ENCODE measurements at places on chromosomes 4 and X.

DNA sequence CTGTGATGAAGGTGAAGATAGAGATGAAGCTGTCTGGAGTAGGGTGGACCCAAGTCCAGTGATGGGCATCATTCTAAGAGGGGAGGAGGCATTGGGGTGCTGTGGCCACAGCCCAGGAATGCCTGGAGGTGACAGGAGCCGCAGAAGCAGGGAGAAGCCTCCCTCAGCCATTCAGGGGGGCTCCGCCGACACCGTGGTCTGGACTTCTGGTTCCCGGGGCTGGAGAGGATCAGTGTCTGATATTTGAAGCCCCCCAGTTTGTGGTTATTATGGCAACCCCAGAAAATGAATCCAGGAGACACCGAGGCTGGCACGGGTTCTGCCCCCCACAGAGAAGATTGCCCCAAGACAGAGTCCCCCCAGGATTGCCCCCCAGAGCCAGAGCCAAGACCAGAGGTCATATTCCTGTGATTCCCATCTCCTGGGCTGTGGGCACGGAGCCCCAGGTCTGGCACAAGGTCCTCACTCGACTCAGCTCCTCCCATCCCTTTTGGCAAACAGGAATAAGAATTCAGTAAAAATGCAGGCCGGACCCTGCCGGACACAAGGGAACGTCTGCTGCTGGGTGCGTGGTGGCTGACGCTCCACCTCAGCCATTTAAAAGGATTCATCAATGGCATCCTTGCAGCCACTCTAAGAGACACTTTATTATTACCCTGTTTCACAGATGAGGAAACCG, 116.6 kb downstream of the CPZ start:
- DNase-seq = no peak

DNA sequence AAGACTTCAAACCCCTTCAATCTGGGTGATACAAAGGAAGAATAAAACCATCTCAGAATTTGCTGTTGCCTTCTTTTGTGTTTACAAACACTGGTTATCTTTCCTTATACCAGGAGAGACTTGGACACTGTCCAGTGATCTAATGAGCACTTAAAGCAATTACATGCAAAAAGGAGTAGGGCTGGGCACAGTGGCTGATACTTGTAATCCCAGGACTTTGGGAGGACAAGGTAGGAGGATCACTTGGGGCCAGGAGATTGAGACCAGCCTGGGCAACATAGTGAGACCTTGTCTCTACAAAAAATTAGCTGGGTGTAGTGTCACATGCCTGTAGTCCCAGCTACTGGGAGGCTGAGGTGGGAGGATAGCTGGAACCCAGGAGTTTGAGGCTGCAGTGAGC, 95.7 kb upstream of the DRD5 start:
- no peak for DNase-seq

DNA sequence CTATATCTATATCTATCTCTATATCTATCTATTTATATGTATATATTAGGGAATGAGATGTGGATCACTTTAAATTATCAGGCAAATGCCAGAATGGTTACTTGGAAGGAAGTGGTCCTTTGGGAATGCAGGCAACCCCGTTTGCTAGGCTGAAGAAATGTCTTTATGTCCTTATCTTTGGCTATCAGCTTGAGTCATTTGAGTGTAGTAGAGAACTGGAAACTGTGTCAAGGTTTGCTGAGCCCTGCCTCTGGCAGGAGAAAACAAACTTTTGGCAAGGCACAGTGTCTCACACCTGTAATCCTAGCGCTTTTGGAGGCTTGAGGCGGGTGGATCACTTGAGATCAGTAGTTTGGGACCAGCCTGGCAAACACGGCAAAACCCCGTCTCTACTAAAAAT, 167.3 kb downstream of the ACTRT1 start:
- DNase-seq = no peak

DNA sequence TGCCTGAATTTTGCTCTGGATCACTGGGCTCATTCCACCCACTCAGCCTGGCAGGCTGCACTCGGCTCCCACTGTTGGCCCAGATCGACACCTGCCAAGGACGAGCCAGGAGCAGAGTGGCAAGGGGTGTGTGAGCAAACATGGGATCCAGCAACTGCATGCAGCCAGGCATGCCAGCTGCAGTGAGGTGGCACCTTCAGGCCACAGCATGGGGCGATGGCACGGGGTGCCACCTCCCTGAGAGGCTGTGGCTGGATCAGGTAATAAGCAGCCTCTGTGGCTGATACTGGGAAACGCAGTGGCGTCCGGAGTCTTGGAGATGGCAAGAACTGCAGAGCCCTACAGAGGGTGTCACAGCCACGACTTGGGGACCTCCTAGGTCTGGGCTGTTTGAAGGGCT, 244.5 kb upstream of the FSTL5 start:
- no peak for DNase-seq

DNA sequence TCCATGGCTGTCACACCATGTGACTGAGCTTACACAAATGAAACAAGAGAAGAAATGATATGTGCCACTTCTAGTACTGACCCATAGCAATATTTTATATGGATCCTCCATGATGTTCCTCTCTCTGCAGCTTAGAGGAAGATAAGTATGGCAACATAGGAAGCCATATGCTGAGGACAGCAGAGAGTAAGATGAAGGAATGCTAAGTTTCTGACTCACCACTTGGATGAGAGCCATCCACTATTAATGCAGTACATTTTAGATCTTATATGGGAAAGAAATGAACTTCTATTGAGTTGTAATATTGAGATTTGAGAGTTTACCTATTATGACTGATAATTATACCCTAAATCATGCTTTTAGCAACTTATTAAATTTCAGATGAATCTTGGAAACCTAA, 386.9 kb upstream of the MAOA start:
- no peak for DNase-seq

DNA sequence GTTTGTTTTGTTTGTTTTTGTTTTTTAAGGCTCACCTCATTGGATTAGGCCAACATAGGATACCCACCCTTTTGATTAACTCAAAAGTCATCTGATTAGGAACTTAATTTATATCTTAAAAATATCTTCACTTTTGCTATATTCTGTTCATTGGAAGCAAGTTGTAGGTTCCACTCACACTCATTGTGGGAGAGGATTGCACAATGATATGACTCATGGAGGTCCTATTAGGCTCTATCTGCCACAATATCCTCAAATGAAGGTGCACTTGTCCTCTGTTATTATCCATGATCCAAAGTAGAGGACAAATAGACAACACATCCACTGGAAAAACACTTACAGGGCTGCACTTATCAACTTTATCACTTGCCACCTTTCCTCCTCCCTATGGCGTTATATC, 60.5 kb upstream of the ADAMTS3 start:
- no peak for DNase-seq

- no peak for DNase-seq
Measured at GRCh38 chr4:154433543-154433942, 58.1 kb downstream of the DCHS2 start.

- no peak for DNase-seq
Measured at GRCh38 chrX:136856050-136856449, 24.5 kb downstream of the RBMX start.

DNA sequence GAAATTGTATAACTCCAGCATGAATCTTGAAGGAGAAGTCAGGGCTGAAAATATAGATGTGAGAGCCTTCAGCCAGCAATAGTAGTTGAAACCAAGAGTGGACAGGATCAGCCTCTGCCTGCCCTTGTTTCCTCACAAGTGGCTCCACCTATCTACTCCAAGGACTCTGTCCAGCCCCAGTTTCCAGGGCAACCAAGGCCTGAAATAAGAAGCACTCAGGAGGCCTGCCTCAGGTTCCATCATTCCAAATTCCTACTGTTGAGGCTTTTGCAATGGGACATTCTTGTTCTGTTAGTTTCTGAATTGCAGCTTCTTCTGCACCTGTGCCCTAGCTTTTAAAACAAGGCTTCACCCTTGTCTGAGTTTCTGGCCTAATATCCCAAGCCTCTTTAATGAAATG, 41.6 kb downstream of the TRPC5OS start:
- DNase-seq = no peak

- DNase-seq = no peak
Measured at GRCh38 chrX:41721590-41721989, 2.4 kb upstream of the GPR82 start.

DNA sequence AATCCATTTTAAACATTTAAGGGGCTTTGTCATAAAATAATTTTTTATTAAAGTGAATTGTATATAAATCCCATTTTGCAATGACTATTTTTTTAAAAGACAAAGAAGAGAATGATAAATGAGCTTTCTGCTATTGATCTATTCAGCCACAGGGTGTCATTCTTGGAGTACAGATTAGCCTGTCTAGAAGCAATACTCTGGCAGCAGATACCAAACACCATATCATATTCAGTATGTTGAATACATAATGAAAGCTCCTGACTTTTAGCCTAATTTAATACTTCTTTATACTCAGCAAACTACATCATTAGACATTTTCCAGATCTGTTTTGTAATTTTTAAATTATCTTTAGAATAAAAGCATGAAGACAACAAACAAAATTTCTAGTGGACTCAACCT, 496.3 kb downstream of the PDGFC start:
- DNase-seq = peak; percentile 27

- DNase-seq = no peak
Measured at GRCh38 chr4:166527500-166527899, 654.5 kb downstream of the TLL1 start.

DNA sequence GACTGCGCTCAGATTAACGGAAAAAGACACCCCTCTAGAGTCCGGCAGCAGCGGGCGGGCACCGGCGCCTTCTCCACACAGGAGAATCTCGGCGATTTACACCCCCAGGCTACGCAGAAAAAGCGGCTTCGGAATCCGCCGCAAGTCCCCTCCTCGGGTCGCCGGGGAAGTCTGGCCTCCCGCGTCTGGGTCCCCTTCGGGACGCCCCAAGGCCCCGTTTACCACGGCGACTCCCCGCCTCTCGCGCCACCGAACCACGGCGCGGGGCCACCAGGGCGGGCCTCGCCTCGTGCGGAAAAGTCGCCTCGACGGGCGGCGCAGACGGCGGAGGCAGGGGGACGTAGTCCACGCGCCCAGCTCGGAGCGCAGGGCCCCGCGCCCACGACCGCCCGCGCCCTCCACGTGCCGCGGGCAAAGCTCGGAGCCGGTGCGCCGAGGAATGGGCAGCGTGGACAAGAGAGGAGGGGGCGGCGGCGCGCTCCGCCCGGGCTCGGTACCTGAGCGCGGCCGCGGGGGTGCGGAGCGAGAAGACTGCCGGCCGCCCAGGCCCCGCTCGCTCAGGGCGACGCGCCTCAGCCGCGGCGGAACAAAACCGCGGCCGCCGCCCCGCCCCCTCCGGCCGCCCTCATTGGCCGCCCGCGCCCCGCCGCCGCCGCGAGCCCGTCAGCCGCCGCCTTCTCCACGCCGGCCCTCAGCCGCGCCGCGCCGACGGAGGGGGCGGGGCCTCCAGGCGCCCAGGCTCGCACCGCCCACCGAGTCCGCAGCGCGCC, at the start of gene FAM53A:
Gene FAM53A, minus strand, starts transcription at position 578 of the 770 bp plus-strand sequence. CDS start 15,572 bp downstream, outside the sequence.
- peak; percentile 41 for DNase-seq

- peak; percentile 48 for DNase-seq
Measured at GRCh38 chr4:3291411-3291968, 1.3 kb upstream of the RGS12 start.

GRCh38 chr4:3255611-3256186, 6.7 kb downstream of the MSANTD1 start:
- no peak for DNase-seq

- no peak for DNase-seq
Measured at GRCh38 chrX:78329486-78329885, 2.1 kb upstream of the CYSLTR1 start.

DNA sequence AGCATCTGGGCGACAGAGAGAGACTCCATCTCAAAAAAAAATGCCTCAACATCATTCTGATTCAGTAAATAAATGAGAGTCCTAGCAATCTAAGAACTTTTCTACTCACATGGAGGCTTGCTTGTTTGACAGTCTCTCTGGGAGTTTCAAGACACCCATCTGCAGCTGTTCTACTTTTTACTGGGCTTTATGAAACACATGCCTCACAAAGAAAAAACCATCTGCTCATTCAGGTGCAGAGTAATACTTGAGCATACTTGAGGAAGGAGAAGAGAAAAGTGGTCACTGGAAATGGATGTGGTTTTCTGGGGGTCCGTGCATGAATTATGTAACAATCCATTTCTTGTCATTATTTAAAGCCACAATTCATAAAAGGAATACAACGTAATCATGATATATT, 87.1 kb upstream of the DDX53 start:
- DNase-seq = no peak

DNA sequence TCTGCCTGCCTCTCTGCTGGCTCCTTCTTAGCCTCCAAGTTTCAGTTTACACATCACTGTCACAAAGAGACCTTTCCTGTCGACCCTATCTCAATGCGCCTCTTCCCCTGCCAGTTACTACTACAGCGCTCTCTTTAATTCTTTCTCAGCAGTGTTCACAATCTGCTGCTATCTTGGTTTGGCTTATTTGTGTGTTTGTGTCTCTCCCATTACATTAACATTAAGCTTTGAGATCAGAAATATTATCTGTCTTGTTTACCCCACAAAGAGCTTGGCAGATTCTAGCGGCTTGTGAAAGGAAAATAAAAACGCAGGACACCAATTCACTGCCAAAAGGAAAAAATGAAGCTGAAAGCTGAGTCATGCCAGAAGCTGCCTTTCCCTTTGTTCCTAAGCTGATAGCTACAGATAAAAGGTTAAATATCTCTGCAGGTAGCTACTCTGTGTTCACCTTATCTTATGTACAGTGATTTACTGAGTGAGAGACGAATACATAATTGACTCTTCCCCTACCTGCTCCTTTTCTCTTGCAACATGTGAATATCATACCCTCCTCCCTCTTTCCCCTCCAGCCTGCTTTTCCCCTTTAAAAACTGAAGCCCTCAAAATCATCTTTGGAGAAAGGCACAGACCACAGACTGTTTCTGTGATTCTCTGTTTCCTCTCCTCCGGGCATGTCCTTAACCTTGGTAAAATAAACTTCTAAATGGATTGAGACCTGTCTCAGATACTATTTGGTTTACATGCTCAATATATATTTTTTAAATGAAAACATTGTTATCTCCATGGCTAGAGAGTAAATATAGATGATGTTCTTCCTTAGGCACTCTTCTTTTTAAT, 19.3 kb upstream of the SLC9A7 start:
- DNase-seq = no peak

All from DMS153 (cell line).